ENCODE measurements at places on chromosomes 1 and 21. TPM values are rescaled to one million over a fixed set of nuclear protein-coding genes. Genes with fewer than 3 reads are reported as not detected.

Gene ADAMTSL4
- total RNA-seq, result 6.8 TPM

Gene ADAMTS1
- 0.05 TPM for total RNA-seq

Gene ABL2
- 16.8 TPM for total RNA-seq

Gene PBX1
- total RNA-seq, result 15.9 TPM

Gene RGS13
- total RNA-seq, result not detected

Gene LRRIQ3
- total RNA-seq, result 0.53 TPM

Gene OR2G6
- not detected for total RNA-seq

Gene E2F2
- total RNA-seq, result 2.2 TPM

Gene LRRC53
- not detected for total RNA-seq

Gene TCEA3
- total RNA-seq, result 0.46 TPM

Measured in A549 treated with Mapracorat at 1 μM for 4 hours (cell line).